Heart right ventricle (tissue), 16 donors: ENCODE measurements at places on chromosomes 2 and 18. TPM values are rescaled to one million over a fixed set of nuclear protein-coding genes. Genes with fewer than 3 reads are reported as not detected.

- DNase-seq = no peak
These were observed 173.1 kb downstream of the PTH2R start for GRCh38 chr2:208579678-208580077.

DNA sequence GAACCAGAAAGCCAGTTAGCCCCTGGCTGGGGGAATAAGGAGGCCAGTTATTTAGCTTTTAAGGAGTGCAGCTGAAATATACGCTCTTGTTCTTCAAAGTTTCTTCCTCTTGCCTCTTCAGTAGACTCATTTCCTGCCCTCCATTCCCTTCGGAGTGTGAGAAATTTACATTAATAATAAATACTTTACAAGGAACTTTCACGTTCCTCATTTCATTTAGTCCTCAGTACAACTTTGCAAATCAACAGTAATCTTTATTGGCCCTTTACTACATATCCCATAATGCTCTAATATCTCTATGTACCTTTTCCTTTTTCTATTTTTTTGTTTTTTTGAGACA, 15.6 kb downstream of the PLCD4 start:
- no peak for DNase-seq

DNA sequence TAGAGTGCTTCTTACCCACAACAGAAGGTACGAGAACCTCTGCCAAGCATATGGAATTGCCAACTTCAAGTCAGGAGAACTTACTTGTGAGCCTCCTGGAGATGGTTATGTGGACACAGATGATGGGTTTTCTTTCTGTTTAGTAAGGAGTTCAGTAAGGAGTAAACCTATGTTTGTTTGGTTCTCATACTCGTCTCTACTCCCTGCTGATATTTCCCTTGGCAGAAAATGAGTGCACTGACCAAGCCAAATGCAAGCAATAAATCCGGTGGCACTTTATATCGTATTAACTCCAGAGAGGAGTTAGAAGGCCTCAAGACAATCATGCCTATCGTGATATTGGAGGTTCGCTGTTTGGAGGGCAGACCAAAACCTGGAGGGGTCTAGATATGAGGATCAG, 83.2 kb upstream of the CYP1B1 start:
- no peak for DNase-seq

DNA sequence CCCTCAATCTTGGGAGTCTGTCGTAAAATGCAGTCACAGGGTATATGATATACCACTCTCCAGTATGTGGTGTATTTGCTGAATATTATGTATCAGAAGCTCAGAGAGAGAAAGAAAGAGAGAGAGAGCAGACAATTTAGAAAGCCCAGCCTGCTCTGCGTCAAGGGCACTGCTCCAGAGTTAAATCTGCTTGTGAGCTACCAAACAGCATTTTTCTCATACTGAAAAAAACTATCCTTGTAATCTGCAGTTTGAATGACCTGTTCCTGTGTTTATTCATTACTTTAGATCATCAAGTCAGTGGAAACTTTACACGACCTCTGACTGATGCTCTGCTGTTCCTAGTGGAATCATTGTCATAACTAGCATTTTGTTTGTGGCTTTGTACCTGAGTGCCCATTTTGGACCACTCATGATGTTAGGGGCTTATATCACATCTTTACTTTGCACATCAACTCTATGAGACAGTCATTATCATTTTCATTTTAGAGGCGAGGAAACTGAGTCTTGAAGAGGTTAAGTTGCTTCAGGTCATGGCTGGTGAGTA, 89.2 kb upstream of the PELI1 start:
- no peak for DNase-seq

DNA sequence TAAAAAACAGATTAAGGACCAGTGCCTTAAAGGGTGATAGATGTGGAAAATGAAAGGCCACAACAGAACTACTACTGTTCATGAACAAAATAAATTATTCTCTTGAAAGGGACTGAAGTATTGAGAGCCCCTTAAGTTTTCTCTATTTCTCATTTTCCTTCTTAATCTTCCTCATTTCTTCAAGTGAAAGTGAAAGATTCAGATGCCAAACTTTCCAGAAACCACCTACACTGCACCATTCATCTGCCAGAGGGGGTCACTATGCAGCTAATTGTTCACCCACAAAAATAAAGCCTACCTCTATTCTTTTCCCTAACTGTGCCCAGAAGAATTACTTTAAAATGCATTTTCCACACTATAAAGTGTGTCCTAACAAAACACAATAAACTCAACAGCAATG, 140.1 kb downstream of the NR4A2 start:
- DNase-seq = no peak

- DNase-seq = no peak
These were observed 180.9 kb downstream of the TRABD2A start for GRCh38 chr2:84700006-84700405.

DNA sequence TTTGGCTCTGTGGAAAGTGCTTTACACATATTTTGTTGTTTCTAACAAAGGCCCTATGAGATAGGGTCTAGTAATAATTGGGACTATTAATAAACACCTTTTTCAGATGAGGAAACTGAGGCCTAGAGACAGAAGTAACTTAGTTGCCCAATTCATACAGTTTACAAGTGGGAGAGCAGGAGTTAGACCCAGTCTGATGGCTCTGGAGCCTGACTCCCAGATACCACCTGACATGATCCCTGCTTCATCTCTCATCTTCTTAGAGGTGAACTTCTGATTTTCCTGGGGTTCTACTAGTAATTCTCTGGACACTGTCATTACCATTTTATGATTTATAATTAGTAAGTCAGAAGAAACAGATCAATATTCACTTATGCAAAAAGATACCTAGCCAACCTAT, 49.1 kb upstream of the OTX1 start:
- no peak for DNase-seq

- DNase-seq = no peak
These were observed 82.0 kb downstream of the LIMS1 start for GRCh38 chr2:108616318-108616717.

DNA sequence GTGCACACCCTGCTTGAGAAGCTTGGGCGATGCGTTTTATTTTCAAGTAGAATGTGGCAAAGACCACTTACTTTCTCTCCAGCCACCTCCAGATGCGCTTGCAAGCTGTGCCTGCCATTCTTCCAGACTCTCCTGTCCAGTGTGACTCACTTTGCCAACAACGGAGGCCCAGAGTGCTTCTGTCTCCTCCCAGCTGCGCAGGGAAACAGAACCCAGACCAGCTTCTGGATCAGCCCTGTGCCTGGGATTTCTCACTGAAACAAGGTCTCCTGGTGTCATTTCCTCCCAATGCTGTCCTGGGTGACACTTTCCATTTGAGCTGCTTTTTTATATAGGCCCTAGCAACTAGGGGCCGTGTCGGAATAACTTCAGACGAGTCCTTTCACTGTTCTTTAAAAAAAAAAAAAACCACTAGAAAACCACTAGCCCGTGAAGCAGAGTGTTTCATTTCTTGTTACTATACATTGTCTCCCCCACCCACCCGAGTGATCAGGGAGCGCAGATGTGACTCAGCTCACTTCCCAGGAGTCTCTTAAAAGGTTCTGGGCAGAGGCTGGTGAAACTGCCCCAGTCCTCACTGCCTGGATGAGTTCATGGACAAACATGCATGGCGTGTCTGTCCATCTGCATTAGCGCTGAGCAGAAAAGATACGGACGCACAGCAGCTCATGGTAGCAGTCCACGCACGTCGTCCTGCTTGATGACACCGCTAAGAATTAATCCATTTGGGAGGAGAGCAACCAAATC, 25.3 kb upstream of the RPL31 start:
- DNase-seq = no peak

GRCh38 chr2:172465417-172466334, 38.3 kb downstream of the ITGA6 start:
- DNase-seq = peak; percentile 22

DNA sequence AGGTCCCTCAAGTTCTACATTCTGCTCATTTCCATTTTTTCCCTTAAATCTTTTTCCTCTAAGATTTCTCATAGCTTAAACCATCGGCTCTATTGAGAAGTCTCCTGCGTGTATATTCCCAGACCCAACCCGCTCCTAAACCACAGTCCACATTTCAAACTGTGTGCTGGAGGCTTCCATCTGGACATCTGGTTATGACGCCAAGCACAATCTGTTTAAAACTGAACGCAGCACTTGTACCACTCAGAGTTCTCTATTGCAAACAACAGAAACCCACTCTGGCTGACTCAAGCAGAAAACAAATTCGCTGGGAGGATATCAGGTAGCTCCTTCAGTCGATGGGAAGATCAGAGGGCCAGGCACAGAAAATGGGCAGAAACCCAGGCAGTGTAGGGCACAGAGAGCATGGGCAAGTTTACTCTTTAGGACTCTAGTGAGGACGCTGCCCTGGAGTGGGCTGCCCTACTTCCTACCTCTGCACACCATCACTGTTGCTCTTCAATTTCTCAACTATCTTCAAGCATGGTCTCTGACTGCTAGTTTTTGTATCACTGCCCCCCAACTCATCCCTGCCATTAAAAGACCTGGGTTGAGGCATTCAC, 5.6 kb upstream of the EML4 start:
- DNase-seq = no peak

DNA sequence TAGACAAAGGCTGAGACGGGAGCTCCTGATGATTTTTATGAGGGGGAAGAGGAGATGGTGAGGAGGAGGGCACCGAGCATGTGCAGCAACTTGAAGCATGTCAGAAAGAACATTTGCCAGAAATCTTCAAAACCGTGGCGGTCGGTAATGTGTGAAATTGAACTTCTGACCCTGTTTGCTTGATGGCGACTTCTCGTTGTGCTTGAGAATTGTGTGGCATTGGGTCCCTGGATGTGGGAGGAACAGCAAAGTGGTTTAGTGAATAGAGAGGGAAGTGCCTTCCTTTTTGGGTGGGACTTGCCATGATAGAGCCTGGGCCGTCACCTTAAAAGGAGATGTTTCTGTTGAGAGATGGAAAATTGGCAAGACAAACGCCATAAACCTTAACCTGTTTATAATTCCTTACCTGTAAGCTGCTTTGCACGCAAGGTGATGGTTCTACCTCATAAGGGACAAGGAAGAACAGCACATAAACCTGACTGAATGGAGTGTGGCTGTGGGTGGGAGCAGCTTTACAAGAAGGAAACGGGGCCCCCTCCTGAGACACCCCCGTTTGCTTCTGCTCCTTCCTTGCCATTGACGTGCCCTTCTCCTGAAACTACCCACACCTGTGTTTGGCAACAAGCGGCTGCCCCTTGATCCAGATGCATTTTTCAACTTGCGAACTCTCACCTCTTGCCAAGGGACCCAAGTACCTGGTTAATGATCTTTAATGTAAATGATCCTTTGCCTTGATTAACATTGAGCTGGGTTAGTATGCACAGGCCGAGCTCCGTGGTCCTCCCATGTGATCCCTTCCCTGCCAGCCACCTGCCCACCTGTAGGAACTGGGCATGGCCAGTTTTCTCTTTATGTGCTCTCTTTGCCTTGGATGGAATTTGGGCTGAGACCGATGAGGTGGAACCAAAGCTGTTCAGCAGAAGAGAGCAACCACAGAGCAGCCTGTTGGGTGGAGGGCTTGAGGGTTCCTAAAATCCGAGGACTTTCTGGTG, 153.2 kb downstream of the NEDD4L start:
- DNase-seq = no peak

DNA sequence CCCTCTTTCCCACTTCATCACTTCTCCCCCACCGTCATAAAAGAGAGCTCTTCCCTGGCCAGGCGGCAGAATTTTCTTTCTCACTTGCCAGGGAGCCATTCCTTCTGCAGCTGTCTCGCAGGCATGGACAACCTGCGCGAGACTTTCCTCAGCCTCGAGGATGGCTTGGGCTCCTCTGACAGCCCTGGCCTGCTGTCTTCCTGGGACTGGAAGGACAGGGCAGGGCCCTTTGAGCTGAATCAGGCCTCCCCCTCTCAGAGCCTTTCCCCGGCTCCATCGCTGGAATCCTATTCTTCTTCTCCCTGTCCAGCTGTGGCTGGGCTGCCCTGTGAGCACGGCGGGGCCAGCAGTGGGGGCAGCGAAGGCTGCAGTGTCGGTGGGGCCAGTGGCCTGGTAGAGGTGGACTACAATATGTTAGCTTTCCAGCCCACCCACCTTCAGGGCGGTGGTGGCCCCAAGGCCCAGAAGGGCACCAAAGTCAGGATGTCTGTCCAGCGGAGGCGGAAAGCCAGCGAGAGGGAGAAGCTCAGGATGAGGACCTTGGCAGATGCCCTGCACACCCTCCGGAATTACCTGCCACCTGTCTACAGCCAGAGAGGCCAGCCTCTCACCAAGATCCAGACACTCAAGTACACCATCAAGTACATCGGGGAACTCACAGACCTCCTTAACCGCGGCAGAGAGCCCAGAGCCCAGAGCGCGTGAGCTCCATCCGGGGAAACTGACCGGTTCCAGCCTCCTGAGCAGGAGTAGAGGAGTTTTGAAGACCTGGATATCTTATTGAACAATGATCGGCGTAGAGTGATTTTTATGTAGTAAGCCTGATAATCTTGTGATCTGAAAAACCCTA, at the start of gene MSGN1:
TSS of gene MSGN1 (plus strand) at position 65 of the 850 bp plus-strand sequence. CDS start at position 124, 59 bp downstream.
- no peak for DNase-seq

- no peak for DNase-seq
These were observed 112.2 kb downstream of the ZNF385B start for GRCh38 chr2:179749210-179749609.

DNA sequence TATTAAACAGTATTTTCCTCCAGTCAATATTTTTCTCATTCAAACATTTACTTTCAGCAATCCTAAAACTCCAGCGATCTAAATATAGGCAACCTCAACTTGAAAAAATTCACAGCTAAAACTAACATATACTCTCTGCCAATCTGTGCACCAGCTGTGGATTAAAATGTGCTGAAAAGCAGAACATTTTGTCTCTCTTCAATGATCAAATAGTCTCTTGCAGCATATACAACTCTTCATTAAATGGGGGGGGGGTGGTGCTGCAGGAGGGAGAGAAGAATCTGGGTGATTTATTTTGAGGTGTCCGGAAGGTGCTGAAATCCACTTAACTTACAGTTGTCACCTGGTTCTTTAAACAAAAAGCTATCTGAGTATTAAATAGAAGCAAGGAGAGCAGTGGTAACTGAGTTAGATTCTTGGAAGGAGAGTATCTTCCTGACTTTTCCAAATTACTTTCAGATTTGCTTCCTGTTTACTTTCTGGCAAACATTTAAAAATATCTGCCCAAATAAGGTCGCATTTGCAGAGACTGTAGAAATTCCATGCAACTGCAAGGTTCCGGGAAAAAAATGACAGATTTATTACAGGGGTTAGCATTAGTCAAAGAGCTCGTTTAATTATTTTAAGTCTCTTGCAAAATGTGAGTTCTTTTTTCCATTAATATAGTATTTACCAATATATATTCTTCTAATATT, 904.7 kb upstream of the ACVR2A start:
- DNase-seq = no peak

- no peak for DNase-seq
These were observed 63.9 kb upstream of the TUBA3E start for GRCh38 chr2:130261970-130262760.

CTLA4 gene
- polyA plus RNA-seq = 0.13 TPM

CPLX4 gene
- polyA plus RNA-seq = not detected

SPEG gene
- polyA plus RNA-seq = 130 TPM

RAD51AP2 gene
- 0.15 TPM for polyA plus RNA-seq

SIX3 gene
- polyA plus RNA-seq = not detected

NETO1 gene
- 0.38 TPM for polyA plus RNA-seq

MAPK4 gene
- polyA plus RNA-seq = 81.0 TPM

MAP3K19 gene
- not detected for polyA plus RNA-seq

ALPP gene
- not detected for polyA plus RNA-seq

SMYD1 gene
- polyA plus RNA-seq = 94.0 TPM

MARCO gene
- polyA plus RNA-seq = 0.66 TPM
